Activated T-helper 1 cell treated with Interleukin-2 at 50 U/mL for 16 hours (primary cell): ENCODE measurements at places on chromosomes 5 and 9.

DNA sequence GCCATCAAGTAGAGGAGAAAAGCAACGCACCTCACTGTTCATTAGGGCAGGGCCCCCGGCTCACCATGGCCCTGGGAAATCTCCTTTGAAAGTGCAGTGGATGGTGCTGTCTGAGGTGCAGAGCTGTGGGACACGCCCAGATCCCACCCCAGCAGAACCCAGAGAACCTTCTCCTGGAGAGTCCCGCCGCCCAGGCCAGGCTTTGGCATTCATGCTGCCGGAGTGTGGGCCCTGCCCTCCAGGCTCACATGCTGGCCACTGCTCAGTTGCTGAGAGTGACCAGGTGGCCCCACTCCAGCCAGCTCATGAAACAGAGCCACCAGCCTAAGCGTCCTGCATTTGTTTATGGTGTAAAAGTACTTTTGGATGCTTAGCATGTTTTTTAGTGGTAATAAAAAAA, 23.8 kb upstream of the LRRC14B start:
- DNase-seq = no peak

DNA sequence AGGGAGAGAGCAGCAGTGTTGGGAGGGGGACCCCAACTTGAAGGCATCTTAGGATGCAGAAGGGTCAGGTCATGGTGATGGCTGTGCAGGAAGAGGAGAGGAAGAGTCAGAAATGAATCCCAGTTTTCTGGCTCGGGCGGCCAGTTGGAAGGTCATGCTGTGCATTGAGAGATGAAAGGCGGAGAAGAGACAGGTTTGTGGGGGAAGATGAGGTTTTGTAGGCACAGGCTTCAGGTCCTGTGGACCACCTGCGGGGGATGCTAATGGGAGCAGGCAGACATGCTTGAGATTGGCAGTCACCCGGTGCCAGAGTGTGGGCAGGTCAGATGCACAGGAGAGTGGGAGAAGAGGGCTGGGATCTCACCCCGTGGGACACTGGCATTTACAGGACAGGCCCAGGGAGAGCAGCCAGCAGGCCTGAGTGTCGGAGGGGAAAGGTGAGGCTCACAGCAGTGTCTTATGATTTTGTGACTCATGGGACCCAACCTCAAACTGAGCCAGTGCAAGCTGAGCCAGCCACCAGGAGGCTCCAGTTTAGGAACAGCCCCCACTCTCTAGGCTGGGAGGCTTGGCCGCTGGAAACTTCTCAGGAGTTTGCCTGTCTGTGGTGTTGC, 17.5 kb downstream of the STXBP1 start:
- DNase-seq = no peak

DNA sequence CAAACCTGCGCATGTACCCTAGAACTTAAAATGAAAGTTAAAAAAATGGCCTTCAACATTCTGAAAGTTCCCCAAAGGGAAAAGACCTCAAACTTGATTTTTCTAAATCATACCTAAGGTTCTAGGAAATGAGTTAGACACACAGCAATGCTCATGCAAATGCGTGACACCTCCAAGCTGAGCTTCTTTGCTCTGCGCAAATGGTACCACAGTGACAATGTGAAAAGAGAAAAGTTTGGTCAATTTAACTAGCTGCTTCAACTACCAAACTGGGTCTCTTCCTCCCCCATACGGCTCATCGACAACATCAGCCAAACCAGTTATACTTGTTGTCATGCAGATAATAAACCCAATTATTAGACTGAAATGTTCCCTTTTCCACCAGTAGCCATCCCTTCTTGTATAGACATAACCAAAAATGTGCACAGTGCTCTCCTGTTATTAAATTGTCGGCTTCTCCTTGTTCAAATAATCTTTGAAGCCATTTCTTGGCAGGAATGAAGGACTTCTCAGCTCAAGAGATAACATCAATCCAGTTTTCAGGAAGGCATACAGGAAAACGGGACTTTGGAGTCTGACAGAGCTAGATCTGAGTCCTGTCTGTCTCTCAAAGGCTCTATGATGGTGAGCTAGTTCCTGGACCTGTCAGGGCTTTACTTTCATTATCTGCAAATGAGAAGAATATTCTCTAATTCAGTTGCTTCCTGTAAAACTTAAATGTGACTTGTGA, 185.6 kb upstream of the NR3C1 start:
- no peak for DNase-seq

GRCh38 chr9:121889990-121890563, 203.0 kb downstream of the TTLL11 start:
- DNase-seq = no peak

GRCh38 chr9:96203867-96204501, 98.0 kb downstream of the HSD17B3 start:
- no peak for DNase-seq

- no peak for DNase-seq
Measured at GRCh38 chr9:110521206-110521605, 58.3 kb downstream of the SVEP1 start.

DNA sequence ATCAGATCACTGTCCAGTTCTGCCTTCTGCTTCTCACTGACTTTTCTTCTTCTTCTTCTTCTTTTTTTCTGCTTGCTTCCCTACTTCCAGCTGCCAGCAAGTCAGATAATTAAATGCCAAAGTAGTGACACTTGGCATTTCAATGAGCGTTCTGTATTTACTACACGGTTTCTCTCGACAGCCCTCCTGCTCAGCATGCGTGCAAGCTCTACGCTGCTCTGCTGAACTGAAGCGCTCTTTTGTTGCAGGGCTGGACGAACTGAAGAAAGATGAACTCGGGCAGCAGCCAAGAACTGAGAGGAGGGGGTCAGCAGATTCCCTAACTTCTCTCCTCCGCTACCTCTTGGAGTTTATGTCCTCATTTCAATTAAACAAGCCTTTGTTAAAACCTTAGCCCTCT, 319.1 kb downstream of the GLIS3 start:
- no peak for DNase-seq

DNA sequence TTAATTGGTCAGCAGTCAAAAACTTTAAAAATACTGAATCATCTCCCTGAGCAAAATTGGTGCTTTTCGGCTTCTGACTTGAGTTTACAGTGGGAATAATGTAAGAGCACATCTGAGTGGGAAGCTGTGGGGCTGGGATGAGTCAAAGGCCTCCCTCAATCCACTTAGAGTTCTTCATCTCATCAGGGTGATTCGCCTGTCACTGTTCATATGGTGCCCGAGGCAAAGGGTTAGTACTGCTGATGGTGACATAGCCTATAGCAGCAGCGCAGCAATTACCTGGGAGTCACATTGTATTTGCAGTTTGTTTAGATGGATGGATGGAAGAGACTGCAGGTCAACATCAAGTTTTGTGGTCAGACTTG, 113.8 kb upstream of the ZNF608 start:
- no peak for DNase-seq

GRCh38 chr5:8053270-8053669, 184.3 kb downstream of the MTRR start:
- no peak for DNase-seq

DNA sequence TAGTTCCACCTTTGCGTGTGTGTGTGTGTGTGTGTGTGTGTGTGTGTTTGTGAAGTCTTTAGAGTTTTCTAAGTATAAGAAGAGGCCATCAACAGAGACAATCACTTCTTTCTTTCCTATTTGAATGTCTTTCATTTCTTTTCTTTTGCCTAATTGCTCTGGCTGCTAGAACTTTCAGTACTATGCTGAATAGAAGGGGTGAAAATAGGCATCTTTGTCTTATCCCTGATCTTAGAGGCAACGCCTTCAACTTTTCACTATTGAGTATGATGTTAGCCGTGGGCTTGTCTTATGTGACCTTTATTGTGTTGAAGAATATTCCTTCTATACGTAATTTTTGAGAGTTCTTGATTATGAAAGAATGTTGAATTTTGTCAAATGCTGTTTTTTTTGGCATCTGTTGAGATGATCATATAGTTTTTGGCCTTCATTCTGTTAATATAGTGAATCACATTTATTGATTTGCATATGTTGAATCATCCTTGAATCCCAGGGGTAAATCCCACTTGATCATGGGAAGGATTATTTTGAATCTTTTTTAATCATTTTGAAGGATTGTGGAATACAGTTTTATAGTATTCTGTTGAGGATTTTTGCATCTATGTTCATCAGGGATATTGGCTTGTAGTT, 134.8 kb upstream of the CD180 start:
- DNase-seq = no peak

DNA sequence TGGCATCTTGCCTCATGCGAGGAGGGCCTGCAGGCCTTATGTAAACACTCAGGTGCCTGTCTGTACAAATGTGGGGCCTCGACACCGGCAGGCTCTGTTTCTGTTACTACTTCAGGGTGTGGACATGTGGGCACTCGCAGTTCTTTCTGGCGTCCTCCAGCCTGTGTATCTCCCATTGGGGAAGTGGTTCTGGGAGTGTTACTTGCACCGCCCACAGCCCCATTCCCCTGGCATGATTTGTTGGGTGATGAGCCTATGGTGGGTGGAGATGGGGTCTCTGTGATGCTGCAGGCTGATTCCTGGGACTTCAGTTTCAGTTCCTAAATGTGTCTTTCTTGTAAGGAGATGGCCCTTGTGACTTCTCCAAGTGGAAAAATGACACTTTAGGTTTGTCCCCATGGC, 82.1 kb upstream of the PITX1 start:
- DNase-seq = no peak

DNA sequence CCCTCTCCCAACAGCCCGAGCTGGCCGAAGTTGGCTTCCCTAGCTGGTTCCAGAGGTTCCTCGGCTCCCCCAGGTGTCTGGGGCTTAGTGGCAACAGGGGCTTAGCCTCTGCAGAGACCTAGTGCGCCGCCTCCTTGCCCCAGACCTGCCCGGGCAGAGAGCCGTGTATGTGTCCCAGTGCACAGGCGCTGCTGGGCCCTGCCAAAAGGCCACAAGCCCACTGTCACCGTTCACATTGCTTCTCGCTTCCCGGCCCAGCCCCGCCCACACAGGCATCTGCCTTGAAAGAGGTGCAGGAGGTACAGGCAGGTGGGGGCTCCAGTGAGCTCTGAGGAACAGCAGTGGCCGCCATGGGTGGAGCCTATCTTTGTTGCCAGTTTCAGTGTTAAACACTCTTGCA, 2.5 kb upstream of the CACFD1 start:
- DNase-seq = no peak

DNA sequence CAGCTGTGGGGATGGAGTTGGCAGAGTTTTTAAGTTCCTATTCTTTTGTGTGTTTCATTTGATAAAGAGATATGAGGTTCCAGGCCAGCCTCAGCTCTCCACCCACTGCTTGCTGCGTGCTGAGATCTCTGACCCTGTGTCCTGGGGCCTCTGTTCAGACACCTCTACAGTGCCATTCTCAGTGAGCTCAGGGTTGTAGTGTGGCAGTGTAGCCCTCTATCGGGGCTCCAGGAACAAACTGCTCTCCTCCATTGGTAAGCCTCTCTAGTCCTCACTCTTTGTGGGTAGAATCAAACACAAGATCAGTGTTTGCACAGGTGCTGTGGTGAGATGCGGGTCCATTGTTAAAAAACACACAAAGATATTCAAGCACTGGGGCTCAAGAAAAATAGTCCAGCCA, 386.6 kb upstream of the RPS23 start:
- DNase-seq = no peak

DNA sequence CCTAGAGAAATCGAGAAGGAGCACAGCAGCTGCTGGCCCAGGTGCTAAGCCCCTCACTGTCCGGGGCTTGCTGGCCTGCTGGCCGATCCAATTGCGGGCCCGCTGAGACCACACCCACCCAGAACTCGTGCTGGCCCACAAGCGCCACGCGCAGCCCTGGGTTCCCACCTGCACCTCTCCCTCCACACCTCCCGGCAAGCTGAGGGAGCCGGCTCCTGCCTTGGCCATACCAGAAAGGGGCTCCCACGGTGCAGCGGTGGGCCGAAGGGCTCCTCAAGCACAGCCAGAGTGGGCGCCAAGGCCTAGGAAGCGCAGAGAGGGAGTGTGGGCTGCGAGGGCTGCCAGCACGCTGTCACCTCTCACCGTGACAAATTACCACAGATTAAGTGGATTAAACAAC, 6.8 kb upstream of the BNC2 start:
- DNase-seq = no peak

GRCh38 chr5:25979086-25979485, 1059.3 kb downstream of the CDH9 start:
- DNase-seq = no peak

DNA sequence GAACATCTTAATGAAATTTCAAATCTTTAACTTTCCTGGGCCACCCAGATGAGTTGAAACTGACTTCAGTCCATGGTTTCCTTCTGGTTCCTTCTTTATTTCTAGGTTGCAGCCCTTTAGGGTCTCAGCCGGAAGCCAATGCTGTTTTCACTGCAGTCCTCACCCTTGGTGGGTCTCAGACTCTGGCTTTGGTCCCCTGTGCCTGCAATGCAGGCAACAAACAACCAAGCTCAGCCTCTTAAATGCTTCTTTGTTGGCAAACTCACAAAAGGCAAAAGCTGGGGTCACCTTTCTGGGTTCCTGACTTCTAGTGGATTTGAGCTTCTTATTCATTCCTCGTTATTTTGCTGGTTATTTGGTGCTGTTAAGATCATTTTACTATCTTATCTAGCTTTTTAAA, 19.3 kb upstream of the APC start:
- no peak for DNase-seq

GRCh38 chr9:109040571-109040970, 27.3 kb upstream of the CTNNAL1 start:
- DNase-seq = no peak

- DNase-seq = no peak
Measured at GRCh38 chr5:99349787-99350186, 421.0 kb upstream of the CHD1 start.

- DNase-seq = no peak
Measured at GRCh38 chr5:36854402-36855140, 22.0 kb upstream of the NIPBL start.
